ENCODE measurements at places on chromosomes 11 and 22.

GRCh38 chr11:82732734-82733443 is 775 bp downstream of the FAM181B start:
- DNase-seq: no peak

DNA sequence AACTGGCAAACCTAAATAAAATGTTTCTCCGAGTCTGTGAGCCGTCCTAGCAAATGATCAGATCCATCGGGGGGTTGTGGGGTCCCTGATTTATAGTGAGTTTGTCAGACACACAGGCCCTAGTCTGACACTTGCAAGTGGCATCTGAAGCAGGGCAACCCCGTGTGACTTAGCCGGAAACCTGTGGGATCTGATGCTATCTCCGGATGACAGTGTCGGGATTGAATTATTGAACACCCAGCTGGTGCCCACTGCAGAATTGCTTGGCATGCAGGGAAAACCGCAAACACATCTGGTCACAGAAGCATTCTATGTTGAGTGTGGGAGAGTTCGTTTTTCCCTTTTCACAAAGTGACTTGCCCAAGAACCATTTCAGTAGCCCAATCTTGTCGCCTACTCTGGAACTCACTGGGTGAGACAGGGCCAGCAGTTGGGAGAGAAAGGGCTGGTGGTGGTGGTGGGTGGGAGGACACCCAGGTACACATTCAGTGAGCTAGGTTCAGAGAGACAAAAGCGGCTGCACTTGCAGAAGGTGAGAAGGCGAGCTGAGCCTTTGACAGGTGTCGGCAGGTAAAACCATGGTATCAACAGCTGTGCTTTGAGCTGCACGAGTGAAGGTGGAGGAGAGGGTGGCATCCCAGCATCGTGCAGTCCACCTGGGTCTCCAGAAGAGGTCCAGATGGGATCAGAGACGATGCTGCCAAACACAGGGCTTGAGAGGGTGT is 33.7 kb upstream of the B3GAT1 start:
- no peak for DNase-seq

GRCh38 chr11:14783788-14784187 is 108.2 kb downstream of the CYP2R1 start:
- DNase-seq: no peak

GRCh38 chr11:104997288-104997687 is 25.7 kb downstream of the CASP5 start:
- DNase-seq: no peak

GRCh38 chr11:22752908-22753310 is 76.7 kb downstream of the SVIP start:
- DNase-seq: no peak

DNA sequence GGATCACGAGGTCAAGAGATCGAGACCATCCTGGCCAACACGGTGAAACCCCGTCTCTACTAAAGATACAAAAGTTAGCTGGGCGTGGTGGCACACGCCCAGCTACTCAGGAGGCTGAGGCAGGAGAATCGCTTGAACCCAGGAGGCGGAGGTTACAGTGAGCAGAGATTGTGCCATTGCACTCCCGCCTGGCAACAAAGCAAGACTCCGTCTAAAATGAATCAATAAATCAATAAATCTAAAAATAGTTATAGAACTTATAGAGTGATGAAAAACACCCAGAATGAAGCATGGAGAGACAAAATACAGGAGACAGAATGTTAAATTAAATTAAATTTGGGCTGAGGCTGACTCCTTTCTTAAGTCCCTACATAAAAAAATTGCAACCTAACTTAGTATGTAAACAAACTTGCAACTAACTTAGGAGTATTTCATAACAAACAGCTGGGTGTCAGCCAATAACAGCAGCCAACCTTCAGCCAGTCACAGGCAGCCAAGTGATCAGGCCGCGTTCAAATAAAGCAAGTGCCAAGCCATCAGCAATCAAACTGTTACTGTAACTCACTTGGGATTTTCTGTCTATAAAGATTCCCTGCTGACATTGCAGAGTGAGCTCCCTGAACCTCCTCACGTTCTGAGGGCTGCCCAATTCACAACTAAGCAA is 7.3 kb upstream of the TP53AIP1 start:
- no peak for DNase-seq

DNA sequence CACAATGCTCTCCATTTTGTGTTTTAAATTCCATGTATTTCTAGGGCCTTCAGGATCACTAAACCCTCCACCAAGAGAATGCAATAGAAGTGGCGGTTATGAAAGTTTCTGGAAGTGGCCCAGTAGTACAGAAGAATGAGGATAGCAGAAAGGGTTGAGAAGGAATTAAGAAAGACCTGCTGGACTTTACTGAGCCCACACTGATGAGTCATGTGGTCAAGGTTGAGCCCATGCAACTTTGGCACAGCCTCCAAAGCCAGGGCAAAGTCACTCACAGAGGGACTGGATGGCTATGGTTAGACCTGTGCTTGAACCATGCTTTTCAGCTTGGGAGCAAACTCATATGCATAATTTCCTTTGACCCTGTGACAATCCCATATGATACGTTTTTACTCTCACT is 102.9 kb upstream of the PLET1 start:
- no peak for DNase-seq

DNA sequence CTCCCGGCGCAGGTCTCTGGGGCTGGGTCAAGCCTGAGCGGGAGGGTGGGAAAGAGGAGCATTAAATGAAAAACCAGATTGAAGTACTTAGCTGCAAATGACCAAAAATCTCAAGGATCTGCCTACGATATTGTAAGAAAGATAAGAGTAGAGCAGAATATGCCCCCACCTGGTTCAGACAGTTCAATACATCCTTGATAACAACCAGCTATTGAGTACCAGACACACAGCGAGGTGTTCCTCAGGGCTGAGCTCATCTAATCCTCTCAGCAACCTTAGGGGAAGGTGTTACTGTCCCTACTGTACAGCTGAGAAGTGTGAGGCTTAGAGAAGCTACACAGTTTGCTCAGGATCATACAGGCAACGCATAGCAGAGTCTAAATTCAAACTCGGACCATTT is 27.4 kb upstream of the HMGXB4 start:
- DNase-seq: no peak

DNA sequence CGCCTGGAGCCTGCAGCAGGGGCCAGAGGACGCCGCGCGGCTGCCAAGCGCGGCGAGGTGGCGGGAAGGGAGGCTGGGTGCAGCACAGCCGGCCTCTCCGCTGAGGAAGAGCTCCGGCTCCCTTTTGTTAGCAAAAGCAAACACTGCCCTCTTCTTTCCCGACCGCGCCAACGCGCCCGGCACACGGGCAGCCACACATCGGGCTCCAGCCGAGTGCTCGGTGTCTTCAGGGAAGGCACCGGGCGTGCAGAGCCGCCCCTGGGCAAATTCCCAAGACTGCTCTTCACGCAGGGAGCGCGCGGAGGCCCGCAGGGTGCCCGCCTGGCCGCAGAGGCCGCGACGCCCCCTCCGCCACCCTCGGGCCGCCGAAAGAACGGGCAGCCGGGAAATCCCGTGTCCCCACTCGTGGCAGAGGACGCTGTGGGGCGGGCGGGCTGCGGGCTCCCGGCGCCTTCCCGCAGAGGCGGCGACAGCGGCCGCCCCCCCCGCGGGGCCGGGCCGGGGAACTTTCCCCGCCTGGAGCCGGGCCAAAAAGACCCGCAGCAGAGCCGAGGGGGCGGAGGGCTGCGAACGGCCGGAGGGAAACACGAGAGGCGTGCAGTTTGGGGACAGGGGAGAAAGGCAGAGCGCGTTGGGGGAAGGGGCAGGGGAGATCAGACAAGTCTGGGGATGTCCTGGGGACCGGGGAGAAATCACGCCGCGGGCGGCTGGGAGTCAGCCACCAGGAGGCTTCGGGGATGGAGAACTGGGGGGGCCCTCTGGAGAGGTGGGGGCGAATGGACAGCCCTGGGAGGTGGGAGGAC is 931 bp downstream of the CADM1 start:
- DNase-seq: peak; percentile 85

GRCh38 chr11:104198576-104198975 is 34.6 kb upstream of the PDGFD start:
- DNase-seq: no peak

DNA sequence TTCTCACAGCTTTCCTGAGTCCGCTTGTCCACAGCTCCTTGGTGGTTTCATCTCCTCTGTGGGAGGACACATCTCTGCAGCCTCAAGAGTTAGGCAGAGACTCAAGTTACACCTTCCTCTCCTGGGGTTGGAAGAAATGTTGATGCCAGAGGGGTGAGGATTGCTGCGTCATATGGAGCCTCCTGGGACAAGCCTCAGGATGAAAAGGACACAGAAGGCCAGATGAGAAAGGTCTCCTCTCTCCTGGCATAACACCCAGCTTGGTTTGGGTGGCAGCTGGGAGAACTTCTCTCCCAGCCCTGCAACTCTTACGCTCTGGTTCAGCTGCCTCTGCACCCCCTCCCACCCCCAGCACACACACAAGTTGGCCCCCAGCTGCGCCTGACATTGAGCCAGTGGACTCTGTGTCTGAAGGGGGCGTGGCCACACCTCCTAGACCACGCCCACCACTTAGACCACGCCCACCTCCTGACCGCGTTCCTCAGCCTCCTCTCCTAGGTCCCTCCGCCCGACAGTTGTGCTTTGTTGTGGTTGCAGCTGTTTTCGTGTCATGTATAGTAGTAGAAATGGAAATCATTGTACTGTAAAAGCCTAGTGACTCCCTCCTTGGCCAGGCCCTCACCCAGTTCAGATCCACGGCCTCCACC is 11.7 kb downstream of the RASD2 start:
- DNase-seq: peak; percentile 32

DNA sequence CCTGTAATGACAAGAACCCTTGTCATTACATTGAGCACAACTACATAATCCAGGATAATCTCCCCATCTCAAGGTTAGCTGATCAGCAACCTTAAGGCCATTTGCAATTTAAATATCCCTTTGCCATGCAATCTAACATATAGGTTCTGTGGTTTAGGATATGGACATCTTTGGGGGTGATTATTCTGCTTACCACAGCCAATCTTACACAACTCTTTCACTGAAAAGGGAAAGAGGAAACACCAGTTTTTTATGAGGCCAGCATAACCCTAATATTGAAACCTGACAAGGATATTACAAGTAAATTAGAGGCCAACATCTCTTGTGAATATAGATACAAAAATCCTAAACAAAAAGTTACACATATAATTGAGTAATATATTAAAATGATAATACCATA is 78.5 kb downstream of the CYP2R1 start:
- no peak for DNase-seq

DNA sequence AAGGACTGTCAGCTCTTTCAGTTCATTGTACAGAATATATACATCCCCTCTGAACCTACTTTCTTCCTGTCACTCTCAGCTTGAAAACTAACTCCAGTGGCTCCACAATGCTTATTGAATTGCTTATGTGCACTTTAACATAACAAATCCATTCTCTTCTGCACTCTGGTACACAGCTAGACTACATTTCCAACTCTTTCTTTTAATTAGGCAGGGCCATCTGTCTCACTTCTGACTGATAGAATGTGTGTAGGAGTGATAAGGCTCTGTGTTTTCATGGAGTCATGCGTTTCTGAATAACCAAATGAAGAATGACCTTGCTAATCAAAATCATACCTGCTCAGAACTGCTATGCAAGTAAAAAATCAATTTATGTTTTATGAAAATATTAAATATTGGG is 278.5 kb upstream of the CCDC179 start:
- no peak for DNase-seq

DNA sequence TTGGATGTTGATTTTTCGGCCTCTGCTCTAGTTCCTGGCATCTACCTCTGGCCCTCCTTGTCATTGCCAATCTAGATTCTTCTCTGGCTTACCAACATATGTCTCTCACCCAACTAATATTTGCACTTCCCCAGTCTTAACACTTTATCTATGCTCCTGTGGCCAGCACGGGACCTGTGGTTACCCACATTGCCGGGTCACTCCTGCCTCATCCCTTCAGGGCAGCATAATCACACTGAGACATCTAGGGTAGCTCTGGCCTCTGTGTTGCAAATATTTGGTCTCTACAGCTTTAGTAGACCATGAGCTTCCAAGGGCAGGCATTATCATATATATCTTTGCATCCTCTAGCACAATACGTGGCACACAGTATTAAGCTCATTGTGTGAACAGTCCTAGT is 182.0 kb upstream of the ARHGAP20 start:
- no peak for DNase-seq

DNA sequence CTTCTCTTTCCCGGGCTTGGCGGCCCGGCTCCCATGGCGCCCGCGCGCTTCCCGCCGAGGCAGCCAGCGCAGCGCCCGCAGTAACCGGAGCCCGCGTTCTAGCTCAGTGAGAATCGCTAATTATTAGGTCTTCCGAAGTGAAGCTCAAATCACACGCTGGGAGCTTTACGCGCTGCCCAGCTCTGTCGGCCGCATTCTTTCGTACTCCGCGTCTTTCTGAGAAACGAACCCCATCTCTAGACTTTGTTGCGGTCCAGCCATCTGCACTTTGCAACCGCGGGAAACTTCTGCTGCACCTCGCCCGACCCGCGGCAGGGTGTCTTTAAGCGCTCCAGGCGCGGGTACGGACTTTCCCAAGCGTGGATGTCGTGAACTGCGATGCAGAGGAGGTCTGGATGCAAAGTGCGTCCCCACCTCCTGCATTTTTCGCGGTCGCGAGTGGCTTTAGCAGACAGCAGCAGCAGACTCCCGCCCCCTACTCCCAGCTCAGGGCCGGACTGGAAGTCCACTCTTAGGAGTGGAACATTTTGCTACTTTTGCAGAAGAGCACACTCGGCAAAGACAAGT is 6.0 kb upstream of the PAX6 start:
- DNase-seq: no peak

DNA sequence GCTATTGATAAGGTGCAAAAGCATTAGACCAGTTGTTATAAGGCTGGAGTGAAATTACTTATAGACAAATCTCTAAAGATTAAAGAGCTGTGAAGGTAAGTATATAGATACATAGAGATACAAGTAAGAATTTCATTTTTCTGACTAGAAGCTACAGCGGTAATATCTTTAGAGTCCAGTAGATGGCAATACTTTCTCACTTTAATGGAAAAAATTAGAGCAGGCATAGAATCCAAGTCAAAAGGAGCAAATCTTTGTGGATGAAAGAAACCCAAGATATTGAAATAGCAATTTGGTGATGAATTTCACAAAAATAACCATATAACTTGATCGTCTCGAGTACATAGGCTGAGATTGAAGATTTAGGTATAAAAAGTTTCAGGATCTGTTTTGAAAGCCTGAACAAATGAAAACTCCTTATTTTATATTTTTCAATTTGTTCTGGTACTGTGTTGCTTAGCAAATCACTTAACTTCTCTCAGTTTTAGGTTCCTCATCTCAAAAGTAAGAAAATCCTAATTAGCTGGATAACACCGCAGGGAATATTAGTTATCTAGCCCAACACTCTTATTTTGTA is 81.9 kb downstream of the UVRAG start:
- DNase-seq: peak; percentile 36

- DNase-seq: no peak
These were observed 616.5 kb downstream of the BRD1 start for GRCh38 chr22:49211176-49211575.
